Stimulated activated CD8-positive, alpha-beta memory T cell treated with anti-CD3 and anti-CD28 coated beads, Interleukin-7, amount 100 ng/mL, for 24 hours (primary cell): ENCODE measurements at places on chromosomes 3 and 15.
A peak's percentile ranks its signal among the peaks of the same experiment; 100 is the strongest.

GRCh38 chr3:196631682-196632045 lies 7.8 kb upstream of the NRROS start:
- DNase-seq, result no peak

- DNase-seq, result no peak
Observed at GRCh38 chr3:196320137-196320536, 2.1 kb upstream of the DYNLT2B start.

- no peak for DNase-seq
Observed at GRCh38 chr3:128502712-128503111, 9.7 kb upstream of the GATA2 start.

DNA sequence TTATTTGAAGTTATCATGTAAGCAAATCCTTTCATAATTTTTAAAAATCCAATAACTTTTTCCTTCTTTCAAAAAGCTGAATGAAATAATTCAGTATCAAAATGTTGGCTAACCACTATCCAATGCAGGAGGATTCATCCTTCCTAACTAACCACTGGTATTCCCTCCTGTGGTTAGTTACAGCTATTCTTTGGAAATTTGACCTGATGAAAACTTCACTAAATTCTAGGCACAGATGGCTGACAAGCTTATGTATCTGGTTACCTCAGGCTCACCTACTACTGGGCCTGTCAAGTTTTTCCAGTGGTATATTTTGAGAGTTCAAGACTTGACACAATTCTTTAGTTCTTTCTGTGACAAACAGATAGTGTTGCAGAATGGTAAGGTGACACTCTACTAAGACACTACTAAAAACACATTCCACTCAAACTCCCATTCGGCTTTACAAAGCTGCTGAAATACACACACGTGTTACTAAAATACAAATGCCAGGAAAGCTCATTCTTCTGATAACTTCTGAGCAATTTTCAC lies 15.8 kb downstream of the NPTN start:
- DNase-seq, result no peak

DNA sequence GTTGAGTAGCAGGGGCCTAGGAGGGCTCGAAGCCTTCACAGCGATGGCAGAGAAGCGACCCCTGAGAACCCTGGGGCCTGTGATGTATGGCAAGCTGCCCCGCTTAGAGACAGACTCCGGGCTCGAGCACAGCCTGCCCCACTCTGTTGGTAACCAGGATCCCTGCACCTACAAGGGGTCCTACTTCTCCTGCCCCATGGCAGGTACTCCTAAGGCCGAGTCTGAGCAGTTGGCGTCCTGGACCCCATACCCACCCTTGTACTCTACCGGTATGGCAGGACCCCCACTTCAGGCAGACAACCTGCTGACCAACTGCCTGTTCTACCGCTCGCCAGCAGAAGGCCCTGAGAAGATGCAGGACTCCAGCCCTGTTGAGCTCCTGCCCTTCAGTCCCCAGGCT lies 4.3 kb downstream of the C15orf39 start:
- DNase-seq, result no peak

DNA sequence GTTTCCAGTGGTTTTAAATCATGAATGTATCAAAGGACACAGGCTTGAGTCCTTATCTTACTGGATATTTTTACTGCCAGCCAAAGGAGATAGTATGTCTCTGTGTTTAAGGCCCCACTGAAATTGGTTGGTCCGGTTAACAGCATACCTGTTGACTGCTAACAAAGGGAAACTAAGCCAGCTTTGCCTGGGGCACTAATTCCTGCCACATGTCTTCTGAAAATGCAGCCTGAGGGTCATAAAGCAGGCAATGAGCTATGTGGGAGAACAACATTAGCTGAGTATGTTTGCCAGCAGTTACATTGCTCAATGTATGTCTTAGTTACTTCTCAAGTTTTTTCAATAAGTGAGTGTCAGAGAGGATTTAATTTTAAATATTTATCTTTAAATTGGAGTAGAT lies 12.4 kb downstream of the PLS1 start:
- DNase-seq, result no peak

GRCh38 chr3:87132801-87133200 lies 94.3 kb upstream of the CHMP2B start:
- DNase-seq, result no peak

GRCh38 chr3:116512281-116512680 lies 67.0 kb upstream of the LSAMP start:
- no peak for DNase-seq

DNA sequence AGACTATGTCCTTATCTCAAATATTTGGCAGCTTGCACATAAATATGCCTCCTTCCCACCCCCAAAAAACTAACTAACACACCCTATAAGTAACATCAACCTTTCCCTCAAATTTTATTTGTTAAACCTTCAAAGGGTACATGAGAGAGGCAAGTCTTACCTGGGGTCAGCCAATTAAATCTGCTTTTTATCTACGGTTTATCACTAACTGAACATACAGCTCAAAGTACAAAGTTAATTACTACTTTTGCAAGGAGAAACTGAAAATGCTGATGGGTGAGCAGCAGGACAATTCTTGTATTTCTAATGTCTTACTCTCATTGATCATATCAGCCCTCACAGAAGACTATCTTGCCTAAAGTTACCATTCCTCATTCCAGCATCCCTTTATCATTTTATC lies 34.6 kb downstream of the MTHFS start:
- no peak for DNase-seq

GRCh38 chr3:118477768-118478167 lies 556.9 kb downstream of the IGSF11 start:
- DNase-seq, result no peak

GRCh38 chr15:53458736-53459135 lies 300.7 kb downstream of the WDR72 start:
- DNase-seq, result no peak

DNA sequence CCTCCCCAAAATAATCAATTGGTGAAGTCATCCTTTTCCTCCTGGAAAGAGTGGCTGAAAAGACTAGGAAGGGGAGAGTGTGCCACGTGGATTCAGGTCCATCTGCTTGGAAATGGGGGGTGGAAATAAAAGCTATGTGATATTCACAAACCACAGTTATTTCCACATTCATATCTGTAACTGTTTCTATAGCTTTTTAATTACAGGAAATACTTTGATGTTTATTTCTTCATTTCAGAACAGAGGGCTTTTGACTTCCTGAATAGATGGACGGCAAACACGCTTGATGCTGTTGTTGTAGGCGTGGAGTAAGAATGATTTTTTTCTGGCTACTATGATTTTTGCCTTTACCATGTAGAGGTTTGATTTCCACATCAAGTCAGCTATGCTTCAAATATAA lies 10.1 kb downstream of the AADACL2 start:
- DNase-seq, result no peak

- DNase-seq, result no peak
Observed at GRCh38 chr3:53581671-53582070, 87.3 kb downstream of the CACNA1D start.

DNA sequence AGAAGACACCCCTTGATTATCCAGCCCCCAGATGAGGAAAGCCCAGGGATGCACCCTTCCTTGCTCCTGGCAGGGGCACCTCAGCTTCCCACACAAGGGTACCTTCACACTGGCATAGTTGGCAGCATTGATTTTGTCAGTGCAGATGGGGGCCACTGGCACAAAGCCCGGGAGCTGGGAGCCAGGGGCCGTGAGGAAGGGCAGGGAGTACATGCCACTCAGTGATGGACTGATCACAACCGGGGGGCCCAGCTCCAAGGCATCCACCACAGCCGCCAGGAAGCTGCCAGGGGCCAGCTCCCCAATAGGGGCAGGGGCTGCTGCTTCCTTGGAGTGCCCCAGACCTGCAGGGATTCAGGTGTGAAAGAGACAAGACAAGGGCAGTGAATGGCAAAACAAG lies 2.6 kb upstream of the PCBP4 start:
- DNase-seq, result no peak

GRCh38 chr15:51652084-51652668 lies 29.1 kb upstream of the SCG3 start:
- no peak for DNase-seq

- DNase-seq, result no peak
Observed at GRCh38 chr3:59764171-59764570, 714.3 kb upstream of the CFAP20DC start.

DNA sequence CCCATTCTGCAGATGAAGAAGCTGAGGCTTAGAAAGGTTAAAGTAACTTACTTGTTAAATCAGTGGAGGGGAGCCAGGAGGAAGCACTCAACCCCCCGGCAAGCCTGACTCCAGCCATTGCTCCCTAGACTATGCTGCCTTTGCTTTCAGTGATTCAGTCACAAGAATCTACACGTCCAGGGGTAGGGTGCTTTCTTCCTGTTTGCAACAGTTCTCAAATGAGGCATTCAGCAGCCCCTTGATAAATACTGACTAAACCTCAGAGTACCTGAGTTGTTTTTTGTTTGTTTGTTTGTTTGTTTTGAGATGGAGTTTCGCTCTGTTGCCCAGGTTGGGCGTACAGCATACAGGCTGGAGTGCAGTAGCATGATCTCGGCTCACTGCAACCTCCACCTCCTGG lies 28.6 kb downstream of the MAGEF1 start:
- DNase-seq, result no peak

DNA sequence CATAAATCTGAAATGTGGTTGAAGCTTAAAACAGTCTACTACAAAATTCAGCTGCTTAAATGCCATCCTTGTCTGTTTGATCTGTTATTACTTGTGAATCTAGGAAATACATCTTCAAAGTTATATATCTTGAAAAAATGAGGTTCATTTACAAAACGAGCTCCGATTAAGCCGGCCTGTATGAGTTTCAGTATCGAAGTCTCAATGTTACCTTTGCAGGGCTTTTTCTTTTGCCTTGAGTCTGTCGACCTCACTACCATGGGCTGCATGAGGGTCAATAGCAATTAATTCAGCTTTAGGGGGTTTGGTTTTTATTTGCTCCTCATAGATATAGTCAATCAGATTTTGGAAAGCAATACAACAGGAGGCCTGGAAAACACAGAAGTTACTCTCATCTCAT lies 23.2 kb downstream of the ERICH6 start:
- no peak for DNase-seq

- no peak for DNase-seq
Observed at GRCh38 chr3:22704166-22704565, 499.0 kb upstream of the UBE2E2 start.

GRCh38 chr15:101324524-101325177 lies 29.6 kb upstream of the SNRPA1 start:
- DNase-seq, result no peak

GRCh38 chr3:160449636-160450598 lies at the start of gene TRIM59:
Gene TRIM59, minus strand, starts transcription at chr3:160449786. Its CDS starts 10,603 bp downstream, at chr3:160439183.
- DNase-seq, result peak; percentile 86

GRCh38 chr3:94259291-94259690 lies 196.4 kb downstream of the NSUN3 start:
- DNase-seq, result no peak

DNA sequence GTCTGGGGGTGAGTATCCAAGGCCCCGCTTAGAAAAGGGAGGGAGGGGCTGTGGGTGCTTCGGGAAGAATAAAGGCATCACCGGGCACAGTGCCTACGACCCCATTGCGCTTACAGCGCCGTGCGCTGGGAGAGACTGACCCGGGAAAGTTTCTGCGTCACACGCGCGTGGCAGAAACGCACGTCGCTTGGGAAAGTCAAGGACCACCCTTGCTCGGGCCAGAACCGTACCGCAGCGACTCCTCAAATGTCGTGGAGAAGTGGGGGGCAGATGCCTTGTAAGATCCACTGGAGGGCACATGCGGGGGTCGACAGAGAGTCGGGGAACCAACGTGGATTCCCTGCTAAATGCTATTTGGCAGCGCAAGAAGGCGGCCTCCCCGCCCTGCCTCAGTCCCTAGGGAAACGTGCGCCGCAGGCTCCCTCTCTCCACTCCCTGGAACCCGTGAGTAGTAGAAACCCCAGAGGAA lies 2.4 kb downstream of the ADAMTS9 start:
- DNase-seq, result no peak

DNA sequence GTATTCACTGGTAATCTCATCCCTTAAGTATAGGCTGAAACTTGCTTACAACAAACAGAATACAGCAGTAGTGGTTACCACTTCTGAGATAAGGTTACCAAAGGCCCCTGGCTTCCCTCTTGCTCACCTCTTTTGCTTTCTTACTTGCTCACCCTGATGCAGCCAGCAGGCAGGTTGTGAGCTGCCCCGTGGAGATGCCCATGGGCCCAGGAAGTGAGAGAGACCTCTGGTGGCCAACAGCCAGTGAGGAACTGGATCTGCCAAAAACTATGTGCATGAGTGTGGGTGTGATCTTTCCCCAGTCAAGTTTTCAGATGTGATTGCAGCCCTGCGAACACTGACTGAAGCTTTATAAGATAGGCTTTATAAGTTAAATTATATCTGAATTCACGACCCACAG lies 48.7 kb downstream of the NMNAT3 start:
- no peak for DNase-seq
